ENCODE measurements at places on chromosomes 4 and X.

GRCh38 chrX:42017971-42018370 lies 94.6 kb upstream of the CASK start:
- no peak for DNase-seq

DNA sequence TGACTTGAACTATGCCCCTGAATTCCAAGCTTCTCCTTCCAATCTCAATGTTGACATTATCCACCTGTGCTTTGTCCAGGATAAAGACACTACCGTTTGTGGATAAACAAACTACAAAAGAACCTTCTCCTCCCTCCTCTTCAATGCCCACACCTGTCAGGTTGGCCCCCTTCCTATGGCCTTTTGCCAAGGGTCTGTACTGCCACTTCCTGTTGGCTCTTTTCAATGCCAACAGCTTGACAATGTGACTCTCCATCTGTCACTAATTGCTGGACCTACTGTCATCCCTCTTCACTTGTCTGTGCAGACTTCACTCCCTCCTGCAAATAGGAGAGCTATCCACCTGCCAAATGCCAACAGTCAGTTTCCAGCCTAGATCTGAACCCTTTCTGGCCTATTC lies 35.8 kb upstream of the MID1 start:
- DNase-seq = no peak

DNA sequence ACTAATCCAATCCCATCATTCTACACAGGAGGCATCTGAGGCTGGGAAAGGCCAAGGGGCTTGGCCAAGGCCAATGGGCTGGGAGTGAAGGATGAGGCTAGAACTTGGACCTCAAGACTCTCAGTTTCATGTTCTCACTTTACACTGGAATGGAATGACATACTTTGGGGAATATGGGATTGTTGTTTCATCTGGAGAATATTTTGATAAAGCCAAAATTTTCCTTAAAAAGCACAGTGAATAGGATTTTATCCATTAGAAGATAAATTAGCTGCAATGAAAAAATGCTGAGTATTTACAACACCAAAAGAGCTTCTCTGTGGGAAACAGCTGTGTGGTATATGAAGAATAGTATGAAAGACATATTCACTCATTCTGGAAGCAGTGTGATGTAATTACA lies 29.3 kb downstream of the SMIM20 start:
- no peak for DNase-seq

GRCh38 chr4:87511500-87511899 lies 17.7 kb downstream of the SPARCL1 start:
- no peak for DNase-seq

DNA sequence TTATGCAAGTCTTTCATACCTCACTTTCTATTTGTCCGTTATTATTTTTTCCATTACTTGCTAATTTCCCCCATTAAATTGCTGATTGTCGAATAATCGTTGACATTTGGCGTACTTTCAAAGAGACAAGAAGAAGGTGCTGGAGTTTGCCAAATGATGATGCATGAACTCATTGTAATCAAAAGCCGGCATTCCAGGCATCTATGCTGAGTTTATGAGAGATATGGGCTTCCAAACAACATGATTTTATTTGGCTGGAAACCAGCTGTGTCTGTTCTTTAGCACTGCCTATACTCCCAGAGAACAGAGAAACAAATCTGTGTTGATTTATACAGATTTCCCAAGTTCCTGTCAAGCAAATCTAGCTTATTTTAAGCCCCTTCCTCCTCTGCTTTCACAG lies 80.8 kb upstream of the RPS6KA3 start:
- DNase-seq = no peak

All from stimulated activated CD4-positive, alpha-beta T cell treated with anti-CD3 and anti-CD28 coated beads, Interleukin-1b, Interleukin-23, amount 100 ng/mL, for 1 hour (primary cell).